ENCODE measurements at places on chromosomes 1 and 21.

- no peak for DNase-seq
Observed at GRCh38 chr1:231393668-231394067, 28.4 kb downstream of the EGLN1 start.

- no peak for DNase-seq
Observed at GRCh38 chr1:107842241-107842640, 122.7 kb downstream of the VAV3 start.

DNA sequence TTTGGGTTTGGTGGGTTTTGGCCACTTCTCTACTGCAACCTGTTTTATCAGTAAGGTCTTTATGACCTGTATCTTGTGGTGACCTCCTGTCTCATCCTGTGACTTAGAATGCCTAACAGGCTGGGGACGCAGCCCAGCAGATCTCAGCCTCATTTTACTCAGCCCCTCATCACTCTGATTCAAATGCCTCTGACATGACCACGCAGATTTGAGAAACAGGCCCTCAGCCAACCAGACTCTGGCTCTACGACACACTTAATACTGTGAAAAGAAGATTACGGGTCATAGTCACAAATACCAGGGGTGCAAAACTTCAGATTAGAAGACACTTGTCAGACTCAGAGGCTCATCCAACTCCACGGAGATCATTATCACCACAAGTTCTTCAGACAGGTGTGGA, 28.3 kb upstream of the KIF26B start:
- no peak for DNase-seq

DNA sequence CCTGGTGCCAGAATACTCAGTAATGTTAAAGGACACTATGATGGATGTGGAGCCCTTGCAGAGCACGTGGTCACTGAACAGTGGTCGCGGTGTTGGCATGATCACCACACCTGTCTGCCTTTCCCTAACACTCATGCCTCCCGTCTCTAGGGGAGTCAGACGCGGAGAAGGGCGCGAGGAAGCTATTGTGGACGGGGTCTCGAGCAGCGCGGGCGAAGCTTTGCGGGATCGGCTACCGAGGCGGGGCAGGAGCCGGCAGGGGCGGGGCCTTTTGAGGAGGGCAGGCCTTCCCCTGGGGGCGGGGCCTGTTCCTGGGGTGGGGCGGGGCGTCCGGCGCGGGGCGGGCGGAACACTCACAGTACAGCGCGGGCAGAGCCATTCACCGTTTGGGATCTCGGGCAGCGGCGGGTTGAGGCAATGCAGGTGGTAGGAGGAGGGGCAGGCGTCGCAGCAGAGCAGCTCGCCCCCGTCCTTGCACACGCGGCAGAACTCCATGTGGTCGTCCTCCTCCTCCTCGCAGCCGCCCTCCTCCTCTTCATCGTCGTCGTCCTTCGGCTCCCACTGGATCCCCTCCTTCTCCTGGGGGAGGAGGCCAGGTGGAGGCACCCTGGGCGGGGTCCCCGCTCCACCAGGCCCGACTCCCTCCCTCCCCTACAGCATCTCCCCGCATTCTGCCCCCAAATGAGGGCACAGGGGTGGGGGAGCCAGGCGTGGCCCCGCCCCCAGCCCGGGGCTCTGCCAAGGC, 31.5 kb downstream of the CHD5 start:
- DNase-seq: peak; percentile 21

DNA sequence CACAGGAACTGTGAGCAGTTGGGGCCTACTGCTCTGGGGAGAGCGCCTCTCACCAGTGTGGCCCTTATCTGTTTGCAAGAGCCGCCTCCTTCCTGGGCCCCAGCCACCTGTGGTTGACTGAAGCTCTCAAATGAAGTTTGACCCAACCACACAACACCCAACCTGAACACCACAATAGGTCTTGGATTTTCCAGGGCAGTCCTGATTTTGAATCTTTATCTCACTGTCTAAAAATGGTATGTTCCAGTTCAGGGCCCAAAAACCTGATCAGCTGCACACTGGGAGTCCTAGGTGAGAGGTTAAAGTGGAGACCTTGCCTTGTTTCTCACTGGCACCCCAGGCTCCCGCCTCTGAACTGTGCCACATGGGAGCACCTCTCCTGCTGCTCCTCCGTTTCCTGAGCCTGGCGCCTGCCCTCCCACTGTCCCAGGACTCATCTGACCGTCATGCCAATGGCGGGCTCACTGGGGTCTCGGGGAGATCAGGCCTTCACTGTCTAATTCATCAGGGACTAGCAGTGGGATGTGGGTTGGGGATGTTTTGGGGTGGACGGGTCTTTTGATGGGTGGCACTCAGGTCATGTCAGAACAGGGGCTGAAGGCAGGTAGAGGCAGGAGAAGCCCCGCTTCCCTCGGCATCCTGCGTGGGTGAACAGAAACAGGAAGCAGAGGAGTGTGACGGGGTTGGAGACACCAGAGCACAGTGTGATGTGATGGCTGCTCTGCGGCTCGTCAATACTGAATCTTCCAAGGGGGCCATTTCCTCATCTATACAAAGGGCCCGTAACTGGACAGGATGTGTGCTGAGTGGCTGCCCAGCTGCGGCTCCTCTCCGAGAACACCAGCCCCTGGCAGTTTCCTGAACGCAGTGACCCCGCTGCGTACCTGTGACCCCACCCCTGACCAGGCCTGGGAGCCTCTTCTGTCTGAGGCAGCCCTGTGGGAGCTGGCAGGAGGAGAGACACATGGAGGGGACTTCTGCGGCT, 59.6 kb upstream of the ITPKB start:
- DNase-seq: peak; percentile 48

DNA sequence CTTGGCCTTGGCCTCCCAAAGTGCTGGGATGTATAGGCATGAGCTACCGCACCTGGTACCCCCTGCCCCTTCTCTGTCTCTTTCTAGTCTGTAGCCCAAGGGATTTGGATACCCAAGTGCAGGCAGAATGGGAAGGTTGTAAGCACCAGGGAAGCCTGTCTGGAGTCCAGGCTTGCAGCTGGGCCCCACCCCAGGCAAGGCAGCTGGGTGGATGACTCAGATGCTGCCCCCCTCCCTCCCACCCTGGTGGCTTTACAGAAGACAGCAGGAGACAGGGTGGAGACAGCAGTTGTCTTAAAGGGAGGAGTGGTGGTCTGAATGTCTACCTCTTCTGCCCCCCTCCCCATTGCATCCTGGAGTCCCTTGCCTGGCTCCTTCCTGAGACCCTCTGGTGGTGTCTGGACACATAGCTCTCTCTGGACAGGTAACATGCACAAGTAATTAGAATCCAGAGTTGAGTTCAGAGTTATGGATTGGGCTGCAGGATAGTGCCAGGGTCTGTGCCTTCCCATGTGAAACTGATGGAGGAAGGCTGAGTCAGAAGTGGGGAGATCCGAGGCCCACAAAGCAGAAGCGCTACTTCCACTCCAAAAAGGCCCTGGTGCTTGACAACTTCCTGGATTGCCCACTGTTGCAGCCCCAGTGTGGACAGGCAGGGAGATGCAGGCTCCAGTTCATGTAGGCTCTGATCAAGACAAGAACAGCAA, 5.1 kb downstream of the LMNA start:
- no peak for DNase-seq

GRCh38 chr1:111463029-111463683, 10.6 kb upstream of the C1orf162 start:
- no peak for DNase-seq

GRCh38 chr1:34885405-34886247, 26.1 kb upstream of the SMIM12 start:
- peak; percentile 10 for DNase-seq

DNA sequence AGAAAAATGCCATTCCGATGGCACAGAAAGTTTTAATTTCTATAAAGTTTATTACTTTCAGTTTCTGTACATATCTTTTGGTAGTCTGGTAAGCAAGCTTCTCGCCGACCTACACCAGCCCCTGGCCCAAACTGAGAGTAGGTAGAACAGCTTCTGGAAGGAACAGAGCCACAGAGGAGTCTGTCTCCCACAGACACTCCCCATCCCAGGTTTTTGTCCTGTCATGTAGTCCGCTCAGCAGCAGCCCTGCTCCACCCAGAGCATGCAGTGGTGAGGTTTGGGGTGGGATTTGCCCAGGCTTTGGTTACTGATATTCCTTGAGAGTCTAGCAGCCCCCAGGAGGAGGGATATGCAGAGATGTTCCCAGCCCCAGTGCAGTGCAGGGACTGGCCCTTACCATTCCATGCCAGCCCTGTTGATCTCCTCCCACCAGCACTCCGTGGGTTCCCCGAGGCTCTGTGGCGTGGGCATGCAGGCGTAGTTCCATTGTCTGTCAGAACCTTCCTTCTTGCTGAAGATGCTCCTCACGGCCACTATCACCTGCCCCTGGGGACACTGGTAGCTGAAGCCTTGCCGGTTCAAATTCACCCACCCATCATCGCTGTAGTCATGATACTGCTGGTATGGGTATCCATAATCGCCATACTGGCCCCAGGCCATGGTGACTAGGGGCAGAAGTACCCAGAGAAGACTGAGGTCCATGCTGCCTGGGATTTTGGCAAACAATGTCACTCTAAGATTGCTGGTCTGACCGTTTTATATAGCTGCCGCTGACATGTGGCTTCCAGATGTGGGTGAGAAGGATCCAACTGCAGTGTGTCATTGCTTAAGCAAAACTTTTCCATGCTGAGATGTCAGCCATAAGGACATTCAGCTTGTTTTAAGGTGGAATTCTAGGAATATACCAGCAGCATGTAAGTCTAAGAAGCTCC, at the start of gene DPT:
TSS of gene DPT (minus strand) at position 734 of the 932 bp plus-strand sequence. CDS start at position 702, 32 bp downstream.
- DNase-seq: no peak

DNA sequence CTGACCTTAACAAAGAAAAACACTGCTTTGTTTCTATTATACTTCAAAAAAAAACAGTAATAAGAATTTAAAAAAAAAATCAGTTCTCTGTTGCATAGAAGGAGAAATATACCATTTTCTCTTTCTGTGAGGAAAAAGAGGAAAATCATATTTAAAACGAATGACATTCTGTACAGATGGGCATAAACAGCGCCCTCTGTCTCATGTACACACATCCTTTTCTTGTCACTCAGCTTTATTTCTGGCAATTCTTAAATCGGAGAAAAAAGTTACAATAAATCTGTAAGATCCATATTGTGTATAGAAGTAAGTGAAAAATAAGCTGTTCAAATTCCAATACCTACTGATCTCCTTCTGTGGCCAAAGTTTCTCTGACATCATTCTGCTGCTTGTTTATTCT, 245.4 kb downstream of the SMYD3 start:
- no peak for DNase-seq

DNA sequence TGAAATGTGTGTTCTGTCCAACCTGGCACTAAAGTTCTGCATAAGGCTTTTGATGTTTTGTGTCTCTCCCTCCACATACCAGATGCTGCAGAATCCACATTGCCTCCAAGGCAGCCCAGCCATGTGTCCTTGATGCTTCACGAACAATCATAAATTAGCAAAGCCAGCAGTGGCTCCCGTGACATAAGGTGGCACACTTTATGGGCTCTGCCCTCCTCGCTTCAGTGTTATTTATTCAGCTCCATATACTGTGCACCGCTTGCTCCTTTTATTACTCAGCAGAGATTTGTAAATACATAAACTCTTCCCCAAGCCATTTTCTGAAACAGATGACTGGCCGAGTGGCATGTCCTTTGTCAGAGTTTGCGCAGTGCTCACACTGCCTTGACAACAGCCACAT, 112.8 kb upstream of the SLC35F3 start:
- DNase-seq: no peak
